ENCODE measurements at places on chromosomes 7 and 10. TPM values are rescaled to one million over a fixed set of nuclear protein-coding genes. Genes with fewer than 3 reads are reported as not detected.

Gene TSC22D4
- total RNA-seq, result 52.9 TPM

Gene NEUROD6
- total RNA-seq, result not detected

Gene DEPP1
- total RNA-seq, result 8.0 TPM

Gene GNAI1
- total RNA-seq, result 32.9 TPM

Gene SPDYE18
- not detected for total RNA-seq

DNA sequence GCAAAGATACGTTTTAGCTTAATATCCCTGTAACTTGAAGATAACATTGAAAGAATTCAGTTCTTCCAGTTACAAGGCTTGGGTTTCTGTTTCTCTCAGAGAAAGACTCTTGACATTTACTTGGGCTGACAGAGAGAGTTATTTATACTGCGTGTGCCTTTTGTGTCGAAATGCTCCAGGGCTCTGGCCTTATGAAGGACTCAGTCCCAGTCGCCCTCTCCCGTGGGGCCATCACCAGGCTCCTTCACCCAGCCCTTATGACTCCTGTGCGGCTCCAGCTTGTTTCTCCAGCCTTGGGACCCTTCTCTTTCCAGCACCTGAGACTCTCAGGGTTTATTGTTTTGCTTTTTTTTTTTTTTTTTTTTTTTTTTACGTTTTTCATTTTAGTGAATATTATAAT lies 242.3 kb upstream of the DKK1 start:
- DNase-seq, result no peak

DNA sequence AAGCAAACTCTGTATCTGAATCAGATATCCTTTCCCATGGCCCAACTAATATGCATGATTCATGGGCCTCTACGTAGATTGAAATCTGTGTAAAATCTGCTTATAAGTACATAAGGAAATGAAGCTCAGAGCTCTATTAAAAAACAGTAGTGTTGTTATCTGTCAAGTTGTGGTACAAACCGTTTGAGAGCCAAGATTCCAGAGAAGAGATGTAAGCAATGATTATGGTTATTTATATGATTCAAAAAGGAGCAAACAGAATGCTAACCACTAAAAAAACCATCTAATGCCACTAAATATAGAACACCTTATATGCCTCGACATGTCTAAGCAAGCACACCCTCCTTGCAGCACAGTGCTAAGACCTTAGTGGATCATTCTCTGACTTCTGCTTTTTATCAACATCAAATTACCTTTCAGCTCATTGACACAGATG lies 26.6 kb downstream of the RPP38 start:
- DNase-seq, result peak; percentile 91

DNA sequence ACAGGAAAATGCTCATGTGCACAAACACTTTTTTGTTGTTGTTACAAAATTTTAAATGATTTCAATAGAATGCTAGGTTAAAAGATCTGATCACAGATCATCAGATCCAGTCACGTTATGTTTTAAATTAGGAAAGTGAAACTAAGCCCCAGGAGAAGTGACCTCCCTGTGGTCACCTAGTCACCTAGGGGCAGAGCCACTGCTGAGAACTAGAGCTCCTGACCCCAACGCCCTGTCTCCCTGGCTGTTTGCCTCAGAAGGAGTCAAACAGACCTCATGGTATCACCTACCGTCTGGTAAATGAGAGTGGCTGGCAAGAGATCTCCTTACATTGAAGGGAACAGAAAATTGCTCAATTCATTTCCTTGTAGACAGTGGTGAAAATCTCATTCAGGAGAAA lies 447.3 kb downstream of the ADRA2A start:
- DNase-seq, result no peak

GRCh38 chr7:47574482-47575329 lies 7.2 kb downstream of the TNS3 start:
- peak; percentile 58 for DNase-seq

GRCh38 chr7:10643545-10643944 lies 330.1 kb upstream of the PHF14 start:
- DNase-seq, result no peak

DNA sequence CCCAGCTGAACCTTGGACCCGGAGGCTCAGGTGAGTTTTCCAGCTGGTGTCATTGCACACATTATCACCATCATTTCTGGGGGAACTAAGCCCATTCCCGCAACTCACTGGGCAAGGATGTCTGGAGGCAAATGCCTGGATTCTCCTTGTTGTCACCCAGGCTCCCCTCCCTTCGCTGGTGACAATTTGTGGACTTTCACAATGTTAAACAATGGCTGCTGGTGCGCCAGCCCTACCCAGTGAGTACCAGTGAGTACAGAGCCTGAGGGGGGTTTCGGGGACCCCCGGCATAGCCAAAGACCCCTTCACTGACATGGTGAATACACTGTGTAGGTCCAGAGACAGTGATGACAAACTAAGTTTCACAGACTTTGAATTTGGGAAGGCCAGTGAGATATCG lies 189.2 kb downstream of the ADARB2 start:
- no peak for DNase-seq

DNA sequence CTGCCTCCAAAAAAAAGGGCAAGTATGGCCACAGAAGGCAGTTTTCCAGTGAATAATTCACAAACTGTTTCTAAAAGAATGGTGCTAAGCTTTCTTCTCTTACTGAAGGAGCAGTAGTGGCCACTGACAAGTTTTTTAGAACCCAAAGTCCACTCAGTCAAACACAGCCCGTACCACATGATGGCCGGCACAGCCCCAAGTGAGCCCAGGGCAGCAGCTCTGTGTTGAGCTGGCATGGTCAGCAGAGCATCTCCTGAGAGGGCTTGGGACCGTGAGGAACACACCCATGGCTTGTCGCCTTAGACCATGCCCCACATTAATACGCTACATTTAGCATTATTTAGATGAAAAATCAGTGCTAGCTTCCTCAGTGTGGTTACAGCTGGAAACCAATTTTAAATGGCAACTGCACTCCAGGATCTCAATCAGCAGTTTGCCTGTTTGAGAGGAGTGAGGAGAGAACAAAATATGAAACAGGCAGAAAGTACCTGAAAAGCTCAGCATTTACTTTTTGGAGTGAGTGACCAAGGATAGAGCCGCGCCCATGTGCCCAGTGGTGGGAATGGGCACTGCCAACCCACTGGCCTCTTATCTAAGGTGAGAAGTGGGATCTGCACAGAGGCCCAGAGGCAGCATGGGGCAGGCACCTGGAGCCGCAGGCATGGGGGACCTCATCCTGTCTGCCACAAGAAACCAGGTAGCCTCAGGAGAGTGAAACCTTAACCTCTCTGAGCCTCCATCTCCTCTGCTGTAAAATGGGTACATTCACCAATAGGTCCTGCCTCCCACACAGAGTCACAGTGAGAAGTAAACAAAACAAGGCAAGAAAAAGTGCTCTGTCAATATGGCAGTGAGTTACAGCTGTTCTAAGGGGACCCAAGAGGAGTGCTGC lies 17.4 kb downstream of the PSAP start:
- no peak for DNase-seq

GRCh38 chr10:11225935-11226334 lies 208.3 kb downstream of the CELF2 start:
- no peak for DNase-seq

- DNase-seq, result no peak
These were observed 81.2 kb upstream of the PPIF start for GRCh38 chr10:79266084-79266483.

DNA sequence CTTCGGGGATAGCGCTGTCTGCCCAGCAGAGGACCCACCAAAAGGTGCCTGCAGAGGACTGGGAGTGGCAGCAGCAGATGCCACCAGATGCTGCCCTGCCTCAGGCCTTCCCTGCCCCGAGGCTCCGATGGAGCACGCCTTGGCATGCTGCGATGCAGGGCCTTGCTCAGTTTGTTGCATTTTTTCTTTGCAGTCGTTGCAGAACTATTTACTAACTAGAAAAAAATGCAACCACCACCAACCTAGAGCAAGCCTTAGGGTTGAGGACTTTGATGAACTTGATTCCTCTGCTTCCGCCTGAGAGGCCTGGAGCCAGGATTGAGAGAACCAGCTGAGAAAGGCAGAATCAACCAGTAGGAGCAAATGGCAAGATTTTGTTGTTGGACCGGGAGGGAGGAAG lies 585.6 kb upstream of the MKI67 start:
- no peak for DNase-seq

DNA sequence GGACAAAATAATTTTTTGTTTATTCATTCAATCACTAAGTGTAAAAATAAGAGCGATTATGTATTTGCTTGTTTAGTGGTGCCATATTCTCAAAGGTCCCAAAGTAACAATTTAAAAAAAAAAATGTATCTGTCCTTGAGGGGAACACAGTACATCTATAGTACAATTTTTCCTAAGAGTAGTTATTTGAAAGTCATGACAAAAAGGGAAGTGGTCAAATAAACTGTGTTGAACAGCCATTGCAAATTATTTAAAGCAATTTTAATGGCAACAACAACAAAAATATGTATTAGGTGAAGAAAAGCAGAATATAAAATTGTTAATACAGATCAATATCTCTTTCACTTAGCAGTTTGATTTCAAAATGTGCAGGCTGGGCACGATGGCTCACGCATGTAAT lies 943.5 kb downstream of the CNTNAP2 start:
- DNase-seq, result no peak

- peak; percentile 32 for DNase-seq
These were observed 10.5 kb downstream of the SKAP2 start for GRCh38 chr7:26853788-26854393.

DNA sequence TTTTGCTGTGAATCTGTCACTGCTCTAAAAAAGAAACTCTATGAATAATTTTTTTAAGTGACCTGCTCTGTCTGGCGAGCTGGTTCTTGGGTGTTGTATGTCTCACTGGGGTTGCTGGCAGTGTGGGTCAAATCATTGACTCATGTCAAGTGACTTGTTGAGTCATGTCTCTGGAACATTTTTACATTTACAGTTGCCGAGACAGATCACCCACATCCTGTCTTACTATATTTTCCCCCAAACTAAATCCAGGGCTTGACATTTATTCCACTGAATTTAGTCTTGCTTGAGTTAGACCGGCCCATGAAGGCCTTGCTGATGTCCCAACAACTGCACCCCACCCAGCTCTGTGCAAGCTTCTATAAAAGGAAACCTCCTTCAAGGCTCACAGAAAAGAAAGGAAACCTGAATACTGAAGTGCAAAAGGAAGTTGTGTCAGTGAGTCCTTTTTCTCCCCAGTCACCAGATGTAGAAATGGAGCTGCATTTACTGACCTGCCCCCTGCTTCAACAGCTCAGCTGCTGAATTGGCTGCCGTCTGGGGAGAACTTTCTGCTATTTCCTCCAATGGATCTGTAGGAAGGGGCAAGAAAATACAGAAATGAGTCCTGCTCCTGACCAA lies 290.3 kb downstream of the TNS3 start:
- peak; percentile 97 for DNase-seq

DNA sequence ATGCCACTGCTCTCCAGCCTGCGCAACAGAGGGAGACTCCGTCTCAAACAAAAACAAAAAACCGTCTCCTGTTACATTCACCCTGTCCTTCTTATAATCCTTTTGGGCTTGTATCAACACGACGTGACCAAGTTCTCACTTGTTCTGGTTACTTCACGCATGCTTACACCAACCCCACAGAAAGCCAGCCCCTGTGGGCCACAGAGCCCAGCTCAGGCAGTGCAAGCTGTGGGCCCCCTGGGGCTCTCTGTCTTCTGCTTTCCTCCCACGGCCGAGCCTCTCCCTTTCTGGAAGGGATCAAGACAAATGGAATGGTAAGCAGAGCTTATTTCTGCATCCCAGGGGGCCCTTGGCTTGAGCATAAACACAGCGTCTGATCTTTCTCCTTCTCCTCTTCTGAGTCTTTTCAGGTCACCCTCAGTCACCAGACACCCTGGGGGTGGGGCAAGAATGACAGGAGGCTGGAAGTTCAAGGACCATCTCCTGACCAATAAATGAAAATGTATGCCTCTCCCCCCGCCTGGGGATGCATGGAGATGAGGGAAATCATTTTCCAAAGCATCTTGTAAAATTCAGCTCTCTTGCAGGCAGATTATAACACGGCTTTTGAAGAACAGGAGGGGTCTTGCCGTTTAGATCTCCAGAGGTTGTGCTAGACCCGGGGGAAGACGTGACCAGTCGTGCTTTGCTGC lies 19.0 kb upstream of the TRIM56 start:
- DNase-seq, result no peak
